CD4-positive, alpha-beta T cell treated with Interleukin-17A for 4 hours (primary cell): ENCODE measurements at places on chromosomes 3 and 15.

DNA sequence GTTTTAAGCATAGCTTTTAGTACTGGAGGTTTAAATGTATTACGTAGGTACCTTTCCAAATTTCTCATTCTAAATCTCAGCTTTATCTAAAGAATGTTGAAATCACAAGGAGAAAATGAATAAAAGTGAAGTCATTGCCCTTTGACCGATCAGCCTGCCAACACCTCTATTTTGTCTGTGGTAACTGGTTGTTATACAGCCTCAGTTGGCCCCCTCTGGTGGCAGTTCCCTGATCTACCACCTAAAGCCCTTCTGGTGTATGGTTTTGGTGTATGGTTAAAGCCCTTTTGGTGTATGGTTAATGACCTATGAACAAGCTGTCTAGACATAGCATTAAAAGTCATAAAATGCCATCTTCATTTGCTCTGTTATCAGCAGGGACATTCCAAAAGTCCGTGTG lies 378.2 kb upstream of the AZI2 start:
- no peak for DNase-seq

- DNase-seq = no peak
Observed at GRCh38 chr3:159030138-159030670, 228.3 kb downstream of the MFSD1 start.

DNA sequence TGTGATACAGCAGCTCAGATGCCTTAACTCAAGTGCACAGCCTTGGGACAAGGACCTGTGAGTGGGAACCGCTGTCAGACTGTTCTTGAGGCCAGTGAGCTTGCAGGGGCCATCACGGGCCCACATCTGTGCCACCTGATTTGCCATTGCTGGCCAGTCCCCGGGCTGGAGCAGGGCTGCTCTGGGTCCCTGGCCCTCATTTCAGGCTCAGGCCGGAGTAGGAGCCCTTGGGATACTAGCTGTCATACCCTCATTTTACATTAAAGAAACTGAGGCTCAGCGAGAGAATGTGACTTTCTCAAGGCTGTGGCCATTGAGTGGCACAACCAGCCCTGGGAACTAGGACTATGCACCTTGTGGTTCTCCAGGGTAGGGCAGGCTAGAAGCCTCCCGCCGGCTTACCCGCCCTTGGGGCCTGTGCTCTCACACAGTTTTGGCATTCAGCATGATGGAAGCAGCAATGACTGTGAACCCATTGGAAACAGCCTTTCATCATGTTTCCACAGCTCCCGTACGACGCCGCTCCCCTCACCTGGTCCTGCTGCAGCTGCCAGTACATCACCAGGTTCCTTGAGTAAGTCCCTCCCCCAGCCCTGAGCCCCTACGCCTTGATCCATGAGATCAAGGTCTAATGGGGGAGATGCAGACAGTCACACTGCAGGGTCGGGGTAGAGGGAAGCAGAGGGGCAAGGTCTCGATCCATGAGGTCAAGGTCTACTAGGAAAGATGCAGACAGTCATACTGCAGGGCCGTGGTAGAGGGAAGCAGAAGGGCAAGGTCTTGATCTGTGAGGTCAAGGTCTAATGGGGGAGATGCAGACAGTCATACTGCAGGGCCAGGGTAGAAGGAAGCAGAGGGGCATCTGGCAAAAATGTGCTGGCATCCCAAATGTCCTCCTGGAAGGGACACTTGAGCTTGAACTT lies 42.2 kb downstream of the GOLGA6L10 start:
- DNase-seq = no peak

GRCh38 chr3:170563712-170564423 lies 22.0 kb downstream of the SLC7A14 start:
- DNase-seq = no peak

DNA sequence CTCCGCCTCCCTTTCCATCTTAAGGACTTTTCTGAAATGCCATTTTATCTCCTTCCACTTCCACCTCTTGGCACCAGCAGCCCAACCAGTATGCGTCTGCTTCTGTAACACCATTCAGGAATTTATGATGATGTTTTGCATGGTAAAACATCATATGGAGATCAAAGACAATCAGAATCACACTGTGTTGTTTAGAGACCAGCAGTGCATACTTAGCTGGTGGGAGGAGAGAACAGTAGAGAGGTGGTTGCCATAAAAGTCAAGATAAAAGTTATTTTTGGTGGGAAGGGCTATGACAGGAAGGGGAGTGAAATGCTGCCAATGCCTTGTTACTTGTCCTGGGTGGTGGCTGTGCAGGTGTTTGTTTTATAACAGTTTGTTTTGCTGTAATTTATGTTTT lies 268.0 kb downstream of the OPA1 start:
- no peak for DNase-seq

- no peak for DNase-seq
Observed at GRCh38 chr3:150770681-150771080, 7.7 kb upstream of the SIAH2 start.

- DNase-seq = peak; percentile 59
Observed at GRCh38 chr3:58414538-58415197, 19.0 kb downstream of the PDHB start.

DNA sequence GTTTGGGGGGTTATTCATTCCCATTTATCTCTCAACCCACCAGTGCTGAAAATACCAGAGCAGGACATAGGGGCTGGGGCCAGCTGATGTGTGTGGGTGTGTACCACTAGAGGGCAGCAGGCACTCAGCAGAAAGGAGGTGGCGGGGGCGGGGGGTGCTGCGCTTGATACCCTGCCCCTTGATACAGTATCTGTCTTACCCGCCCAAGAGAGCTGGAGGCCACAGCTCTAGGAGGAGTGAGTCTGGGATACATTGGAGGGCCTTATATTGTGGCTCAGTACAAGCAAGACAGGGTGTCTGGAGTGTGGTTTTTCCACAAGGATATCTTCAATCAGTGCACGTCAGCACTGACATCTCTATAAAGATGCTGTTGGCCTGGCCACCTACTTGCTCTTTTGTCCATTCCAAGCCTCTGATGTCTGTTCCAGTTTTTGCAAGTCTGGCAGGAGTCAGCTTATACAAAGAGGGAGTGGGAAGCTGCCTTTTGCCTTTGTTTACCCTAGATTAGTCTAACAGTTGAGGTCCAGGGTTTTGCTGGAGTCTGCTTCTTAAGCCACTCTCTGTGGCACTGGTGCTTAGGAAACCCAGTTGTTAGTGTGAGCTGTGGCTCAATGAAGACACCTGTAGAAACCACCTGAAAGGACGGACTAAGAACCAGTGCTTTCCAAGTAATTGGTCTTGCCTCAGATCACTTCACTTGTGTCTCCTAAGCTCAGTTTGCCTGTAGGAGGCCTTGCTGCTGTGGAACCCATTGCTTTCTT lies 1.5 kb upstream of the RBM15B start:
- DNase-seq = peak; percentile 73

DNA sequence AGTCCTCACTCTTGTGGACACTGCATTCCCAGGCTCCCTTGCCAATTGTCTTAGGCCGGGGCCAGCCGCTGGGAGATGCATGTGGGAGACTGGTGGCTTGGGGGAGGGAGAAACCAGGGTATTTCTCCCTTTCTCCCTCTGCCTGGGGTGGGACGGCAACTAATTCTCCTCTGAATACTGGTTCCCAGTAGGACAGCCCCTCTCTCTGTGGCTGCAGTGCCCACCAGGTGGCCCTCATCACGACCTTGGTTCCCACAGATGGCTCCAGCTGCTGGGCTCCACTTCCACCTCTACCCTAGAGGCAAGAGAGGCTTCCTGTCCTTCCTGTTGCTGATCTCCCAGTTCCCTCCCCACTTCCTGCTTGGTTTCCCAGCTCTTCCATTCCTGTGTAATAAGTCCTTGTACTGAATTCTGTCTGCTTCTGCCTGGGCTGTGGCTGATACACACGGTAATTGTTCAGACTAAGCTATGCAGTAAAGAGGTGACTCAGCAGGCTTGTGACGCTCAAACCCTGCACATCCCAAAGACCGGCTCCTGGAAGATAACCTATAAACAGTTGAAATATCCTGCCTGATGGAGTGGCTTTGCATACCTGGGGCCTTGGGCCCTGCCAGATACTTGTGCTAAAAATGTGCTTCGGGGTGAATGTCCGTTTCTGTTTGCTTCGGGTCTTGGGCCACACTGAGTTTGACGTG lies 20.4 kb upstream of the COPG1 start:
- no peak for DNase-seq

GRCh38 chr3:14698601-14699244 lies 23.8 kb downstream of the C3orf20 start:
- no peak for DNase-seq

GRCh38 chr3:46612324-46612723 lies at the start of gene FAM240A:
Gene FAM240A, plus strand, starts transcription at chr3:46612525. Its CDS starts 159 bp downstream, at chr3:46612684.
- DNase-seq = no peak

DNA sequence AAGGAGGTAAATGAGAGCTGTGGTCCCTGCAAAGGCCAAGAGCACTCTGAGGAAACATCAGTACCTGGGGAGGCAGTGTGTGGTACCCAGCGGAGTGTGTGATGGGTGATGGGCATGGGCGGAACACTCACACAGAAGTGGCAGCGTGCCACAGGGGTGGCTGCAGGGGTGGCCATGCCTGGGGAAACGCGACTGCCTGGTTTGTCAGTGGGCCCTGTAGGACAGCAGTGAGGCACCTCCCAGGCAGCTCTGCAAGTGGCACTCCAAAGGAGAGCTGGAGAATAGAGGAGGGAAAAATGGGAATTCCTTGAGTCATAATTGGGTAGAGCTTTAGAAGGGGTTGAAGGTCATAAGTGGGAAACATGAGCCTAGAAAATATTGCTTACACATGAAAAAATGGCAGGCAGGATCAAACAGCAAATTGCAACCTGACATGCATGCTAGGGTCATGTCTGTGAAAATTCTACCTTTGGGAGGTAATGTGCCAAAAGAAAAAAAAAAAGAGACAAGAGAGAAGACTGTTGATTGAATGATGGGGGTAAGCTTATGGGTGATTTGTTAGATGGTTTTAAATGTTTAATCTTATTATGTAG lies 138.4 kb downstream of the RPLP1 start:
- no peak for DNase-seq

DNA sequence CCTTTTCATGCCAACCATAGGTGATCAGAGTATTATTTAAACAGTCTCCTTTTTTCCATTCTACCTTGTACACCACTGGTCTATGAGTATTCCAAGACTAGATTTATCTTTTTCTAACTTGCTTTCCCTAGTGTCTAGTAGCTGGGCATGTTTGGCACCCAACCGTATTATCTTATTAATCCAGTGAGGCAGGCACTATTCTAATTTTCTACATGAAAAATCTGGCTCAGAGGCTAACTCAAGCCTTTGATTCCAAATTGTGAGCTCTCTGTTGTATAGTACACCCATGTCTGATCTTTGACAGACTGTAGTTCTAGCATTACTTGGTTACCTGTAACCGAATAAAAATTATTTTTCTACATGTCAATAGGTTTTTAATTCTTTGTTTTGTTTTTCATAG lies 76.7 kb upstream of the PLXND1 start:
- DNase-seq = no peak

GRCh38 chr15:58441376-58442070 lies 9.7 kb downstream of the LIPC start:
- no peak for DNase-seq

DNA sequence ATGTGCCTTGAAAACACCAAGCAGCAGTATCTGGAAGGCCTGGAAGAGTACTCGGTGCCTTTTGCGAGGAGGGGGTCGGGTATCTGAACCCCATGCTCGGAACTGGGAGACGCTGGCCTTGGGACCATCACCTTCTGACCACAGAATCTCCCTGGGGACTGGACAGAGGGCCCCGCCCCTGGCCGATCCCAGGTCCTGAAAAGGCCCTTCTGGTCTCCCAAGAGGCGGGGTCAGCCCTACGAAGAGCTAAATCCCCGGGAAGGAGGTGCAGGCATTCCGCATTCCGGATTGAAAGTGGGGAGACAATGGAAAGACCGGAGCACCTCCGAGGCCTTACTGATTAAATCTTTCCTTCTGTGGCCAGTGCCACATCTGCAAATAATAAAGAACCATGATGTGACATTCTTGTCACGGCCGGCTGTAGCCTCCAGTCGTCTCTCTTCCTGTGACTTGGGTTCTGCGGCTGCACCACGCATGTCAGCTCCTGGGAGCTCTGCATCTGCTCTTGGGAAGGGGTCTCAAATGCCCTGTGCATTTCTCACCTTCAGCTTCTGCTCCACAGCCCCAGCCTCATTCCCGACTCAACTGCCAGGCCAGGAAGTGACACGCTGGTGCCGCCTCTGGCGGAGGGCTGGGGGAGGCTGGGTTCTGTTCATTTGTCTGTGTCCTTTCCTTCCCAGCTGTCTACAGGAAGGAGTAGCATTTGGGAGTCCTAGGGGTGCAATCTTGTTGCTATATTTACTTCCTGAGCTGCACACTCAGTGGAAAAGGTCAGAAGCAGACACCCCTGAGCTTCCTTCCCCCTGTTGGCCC lies 173.5 kb downstream of the KLF13 start:
- DNase-seq = no peak

GRCh38 chr15:58314593-58315216 lies 117.1 kb upstream of the LIPC start:
- no peak for DNase-seq

- no peak for DNase-seq
Observed at GRCh38 chr3:52259448-52259847, 13.9 kb downstream of the PPM1M start.

- DNase-seq = no peak
Observed at GRCh38 chr15:40479024-40479423, 8.2 kb downstream of the CHST14 start.

- no peak for DNase-seq
Observed at GRCh38 chr3:157460253-157460652, 23.6 kb downstream of the PTX3 start.

- no peak for DNase-seq
Observed at GRCh38 chr3:173709026-173709425, 311.5 kb downstream of the NLGN1 start.

DNA sequence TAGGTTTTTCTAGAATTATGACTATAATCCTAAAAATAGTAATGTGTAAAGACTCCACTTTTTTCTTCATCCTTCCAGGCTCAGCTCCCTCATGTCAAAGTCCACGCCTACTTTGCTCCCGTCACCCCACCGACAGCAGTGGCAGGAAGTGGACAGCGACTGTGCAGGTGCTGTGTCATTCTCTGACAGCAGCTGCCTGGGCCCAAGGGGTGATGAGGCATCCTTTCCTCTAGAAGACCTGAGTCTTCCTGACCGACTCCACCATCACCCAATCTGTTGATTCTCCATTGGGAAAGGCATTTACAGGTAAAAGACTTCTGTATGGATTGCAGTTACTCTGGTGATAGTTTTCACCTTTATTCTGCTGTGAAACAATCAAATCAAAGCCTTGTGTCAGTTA lies 54.8 kb downstream of the UBP1 start:
- peak; percentile 44 for DNase-seq

DNA sequence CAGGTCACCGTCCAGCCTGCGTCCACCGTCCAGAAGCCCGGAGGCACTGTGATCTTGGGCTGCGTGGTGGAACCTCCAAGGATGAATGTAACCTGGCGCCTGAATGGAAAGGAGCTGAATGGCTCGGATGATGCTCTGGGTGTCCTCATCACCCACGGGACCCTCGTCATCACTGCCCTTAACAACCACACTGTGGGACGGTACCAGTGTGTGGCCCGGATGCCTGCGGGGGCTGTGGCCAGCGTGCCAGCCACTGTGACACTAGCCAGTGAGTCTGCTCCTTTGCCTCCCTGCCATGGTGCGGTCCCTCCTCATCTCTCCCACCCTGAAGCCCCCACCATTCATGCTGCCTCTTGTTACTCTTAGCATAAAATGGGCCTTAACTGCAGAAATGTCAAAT lies 39.2 kb downstream of the BOC start:
- DNase-seq = no peak
